ENCODE measurements at places on chromosomes 1 and 21.

DNA sequence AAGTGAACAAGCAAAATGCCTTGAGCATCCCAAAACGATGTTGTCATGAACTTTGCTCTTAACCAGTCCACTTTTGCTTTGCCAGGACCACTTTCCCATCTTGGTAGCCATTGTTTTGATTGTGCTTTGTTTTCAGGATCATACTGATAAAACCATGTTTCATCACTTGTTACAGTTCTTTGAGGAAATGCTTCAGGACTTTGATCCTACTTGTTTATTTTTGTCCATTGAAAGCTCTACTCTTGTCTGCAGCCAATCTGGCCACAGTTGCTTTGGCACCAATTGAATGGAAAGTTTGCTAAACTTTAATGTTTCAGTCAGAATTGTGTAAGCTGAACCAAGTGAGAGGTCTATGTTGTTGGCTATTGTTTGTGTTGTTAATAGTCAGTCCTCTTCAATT lies 12.8 kb downstream of the PLPPR4 start:
- DNase-seq: no peak

DNA sequence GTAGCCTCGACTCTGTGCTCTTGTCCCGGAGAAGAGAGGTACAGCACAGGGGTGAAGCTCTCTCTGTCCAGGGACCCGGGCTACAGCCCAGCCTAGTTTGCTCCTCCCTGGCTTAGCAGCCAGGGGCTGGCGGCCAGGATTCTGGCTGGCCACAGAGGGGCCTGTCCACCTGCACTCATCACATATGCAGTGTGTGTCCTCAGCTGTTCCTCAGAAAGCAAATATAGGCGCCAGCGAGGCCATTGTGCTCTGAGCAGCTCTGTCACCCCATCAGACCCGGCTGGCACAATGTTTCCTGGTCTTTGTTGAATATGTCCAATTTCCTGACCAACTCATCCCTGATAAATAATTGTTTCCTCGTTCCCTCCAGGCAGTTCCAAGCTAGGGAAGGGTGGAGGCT lies 28.5 kb downstream of the KCND3 start:
- DNase-seq: no peak

DNA sequence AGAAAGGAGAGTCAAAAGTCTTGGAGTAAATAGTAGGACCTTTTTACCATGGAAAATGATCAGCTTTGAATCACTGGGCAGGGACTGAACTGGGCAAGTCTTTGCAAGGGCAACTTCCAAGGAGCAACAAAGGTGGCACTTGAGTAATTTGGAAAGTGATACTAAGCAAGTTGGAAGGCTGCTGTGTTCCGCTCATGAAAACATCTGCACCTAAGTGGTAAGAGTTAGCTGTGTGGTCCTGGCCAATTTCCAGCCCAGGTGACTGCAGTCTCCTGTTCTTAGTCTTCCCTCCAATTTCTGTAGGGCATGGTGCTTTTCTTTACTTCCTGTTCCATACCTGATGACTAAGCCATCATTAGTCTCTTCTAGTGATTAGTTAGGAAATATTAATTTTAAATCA lies 35.5 kb upstream of the PRDM2 start:
- no peak for DNase-seq

DNA sequence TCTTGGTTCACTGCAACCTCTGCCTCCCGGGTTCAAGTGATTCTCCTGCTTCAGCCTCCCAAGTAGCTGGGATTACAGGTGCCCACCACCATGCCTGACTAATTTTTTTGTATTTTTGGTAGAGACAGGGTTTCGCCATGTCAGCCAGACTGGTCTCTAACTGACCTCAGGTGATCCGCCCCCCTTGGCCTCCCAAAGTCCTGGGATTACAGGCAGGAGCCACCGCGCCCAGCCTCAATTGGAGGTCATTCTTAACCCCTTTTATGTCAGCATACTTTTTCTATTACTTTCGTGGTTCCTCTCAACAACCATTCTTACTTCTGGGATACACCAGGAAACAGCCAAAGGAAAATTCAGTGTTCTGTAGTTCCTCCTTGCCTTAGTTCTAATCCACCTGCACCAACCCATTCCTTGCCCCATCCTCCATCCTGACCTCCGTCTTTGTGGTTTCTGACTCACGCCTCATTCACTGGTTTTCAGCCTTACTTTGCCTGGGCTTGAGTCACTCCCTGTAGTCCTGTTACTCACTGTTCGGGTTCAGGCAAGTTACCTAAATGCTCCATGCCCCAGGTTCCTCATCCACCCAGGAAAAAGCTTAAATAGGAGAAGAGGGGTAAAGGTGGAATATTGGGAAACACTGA lies 12.9 kb upstream of the BCL10 start:
- no peak for DNase-seq

GRCh38 chr1:156676820-156677615 lies at the start of gene NES:
NES (minus strand) TSS chr1:156677407; CDS start chr1:156677264, 143 bp downstream.
- DNase-seq: no peak

Data from CD8-positive, alpha-beta T cell (primary cell).